ENCODE measurements at places on chromosomes 16 and 17.
A peak's percentile ranks its signal among the peaks of the same experiment; 100 is the strongest.

DNA sequence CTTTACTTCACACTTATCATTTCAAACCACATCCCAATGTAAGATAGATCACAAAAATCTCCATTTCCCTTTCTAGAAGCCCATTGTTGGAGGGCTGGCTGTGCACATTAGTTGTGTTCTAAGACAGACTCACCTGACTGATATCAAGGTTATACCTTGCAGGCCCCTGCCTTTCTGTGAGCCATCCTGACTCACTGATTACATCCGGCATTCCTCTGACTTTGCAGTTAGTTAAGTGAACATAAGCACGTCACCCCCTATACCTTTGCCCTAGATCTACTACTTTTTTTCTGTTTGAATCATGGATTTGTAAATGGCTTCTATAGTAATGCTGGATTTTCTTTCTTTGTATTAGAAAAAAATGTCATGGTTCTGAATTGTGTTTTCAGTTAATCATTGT is 78.3 kb downstream of the TANGO6 start:
- DNase-seq: no peak

GRCh38 chr17:80477647-80478478 is 1.5 kb upstream of the NPTX1 start:
- DNase-seq: no peak

DNA sequence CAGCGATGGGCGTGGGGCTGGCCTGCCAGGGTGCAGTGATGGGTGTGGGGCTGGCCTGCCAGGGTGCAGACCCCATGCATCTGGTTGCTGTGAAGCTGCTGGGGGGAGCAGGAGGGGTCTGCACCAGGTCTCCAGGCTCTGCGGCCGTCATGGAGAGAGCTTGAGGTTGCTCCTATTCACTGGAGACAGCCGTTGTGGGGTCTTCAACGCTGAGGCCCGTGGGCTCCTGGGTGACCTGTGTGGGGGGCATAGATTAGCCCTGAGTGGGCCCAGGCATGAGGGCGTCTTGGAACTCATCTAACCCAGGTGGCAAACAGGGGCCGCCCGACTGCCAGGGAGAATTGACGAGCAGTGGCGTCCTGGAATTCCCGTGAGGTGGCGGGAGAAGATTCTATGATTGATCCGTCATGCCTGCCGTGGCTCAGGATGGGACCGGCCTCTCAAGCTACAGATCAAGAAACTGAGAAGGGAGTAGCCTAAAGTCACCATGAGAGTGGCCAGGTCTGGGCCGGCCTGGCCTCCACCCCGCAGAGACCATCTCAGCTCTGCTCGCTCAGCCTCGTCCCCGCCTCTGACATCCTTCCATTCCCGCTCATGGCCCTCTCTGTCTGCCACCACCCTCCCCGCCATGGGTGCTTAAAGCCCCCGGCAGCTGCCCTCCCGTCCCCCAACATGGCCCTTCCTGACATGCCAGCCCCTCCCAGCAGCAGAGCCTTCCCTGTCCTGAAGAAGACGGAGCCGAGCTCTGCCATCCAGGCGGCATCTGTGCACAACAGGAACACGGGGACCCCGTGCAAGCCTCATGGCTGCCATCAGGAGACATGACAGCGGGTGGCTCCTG is 50.7 kb upstream of the ACSF3 start:
- DNase-seq: no peak

- no peak for DNase-seq
Observed at GRCh38 chr17:8806926-8807550, 7.9 kb upstream of the MFSD6L start.

DNA sequence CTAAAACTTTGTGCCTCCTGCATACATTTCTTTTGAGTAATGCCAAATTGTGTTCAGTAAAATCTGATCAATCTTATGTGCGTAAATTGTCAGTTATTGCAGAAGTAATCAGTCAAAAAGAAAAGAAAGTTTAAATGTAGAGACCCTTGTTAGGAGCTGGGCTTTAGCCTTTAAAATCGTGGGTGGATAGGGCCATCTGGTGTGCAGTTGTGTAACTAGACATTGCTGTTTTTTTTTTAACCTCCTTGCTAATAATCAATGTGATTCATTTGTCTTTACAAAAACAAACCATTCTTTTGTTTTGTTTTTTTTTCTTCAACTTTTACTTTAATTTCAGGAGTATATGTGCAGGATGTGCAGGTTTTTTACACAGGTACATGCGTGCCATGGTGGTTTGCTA is 5.3 kb upstream of the WWOX start:
- no peak for DNase-seq

DNA sequence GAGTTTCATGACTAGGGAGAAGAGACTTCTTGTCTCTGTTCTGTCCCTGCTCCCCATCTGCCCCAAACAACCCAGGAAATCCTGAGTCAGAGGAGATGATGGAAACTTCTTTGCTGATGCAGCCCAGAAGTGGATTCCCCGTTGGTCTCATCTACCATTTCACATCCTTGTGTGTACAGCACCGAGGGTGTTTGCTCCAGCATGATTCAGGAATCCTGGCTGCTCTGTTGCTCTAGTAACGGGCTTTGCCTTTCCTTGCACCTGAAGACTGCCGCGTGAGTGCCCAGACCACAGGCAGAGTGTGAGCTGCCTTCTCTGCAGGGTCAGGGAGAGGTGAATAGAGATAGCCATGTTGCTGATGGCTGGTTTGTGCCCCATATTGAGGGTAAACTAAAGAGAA is 408.4 kb downstream of the CPPED1 start:
- DNase-seq: no peak

DNA sequence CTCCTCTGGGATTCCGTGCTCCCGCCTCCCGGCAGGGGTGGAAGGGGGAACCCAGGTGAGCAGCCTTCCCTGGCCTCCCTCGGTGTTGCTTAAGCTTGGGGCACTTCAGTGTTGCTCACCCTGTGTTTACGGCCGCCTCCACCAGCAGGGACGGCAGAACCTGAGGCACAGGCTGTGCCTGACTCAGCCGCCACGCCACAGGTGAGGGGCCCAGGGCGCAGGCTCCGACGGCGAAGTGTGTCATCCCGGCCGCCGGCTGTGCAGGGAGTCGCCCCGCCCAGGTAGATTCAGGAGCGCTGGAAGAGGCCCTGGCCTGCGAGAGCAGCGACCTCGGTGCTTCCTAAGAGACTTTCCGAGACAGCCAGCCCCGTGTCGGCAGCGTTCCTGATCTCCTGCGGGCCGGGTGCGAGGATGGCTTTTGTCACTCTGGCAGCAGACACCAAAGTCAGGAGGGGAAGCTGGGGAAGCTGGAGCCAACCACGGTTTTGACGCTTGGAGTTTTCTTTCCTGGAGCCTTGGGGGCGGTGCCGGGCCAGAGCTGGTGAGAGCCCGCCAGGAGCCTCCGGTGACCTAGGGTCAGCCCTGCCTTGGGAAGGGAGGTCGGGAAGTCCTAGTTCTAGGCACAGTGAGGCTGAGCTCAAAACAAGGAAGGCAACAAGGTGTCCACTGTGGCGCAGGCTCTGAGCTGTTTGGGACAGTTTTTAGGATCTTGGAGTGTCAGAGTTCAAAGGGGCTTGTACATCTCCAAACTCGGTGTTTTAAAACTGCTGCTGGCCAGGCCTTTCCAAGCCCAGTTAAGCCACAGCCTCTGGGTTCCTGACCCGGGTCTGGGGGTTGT is 2.1 kb downstream of the GSE1 start:
- peak; percentile 41 for DNase-seq

Data from stimulated activated CD8-positive, alpha-beta memory T cell treated with anti-CD3 and anti-CD28 coated beads, Interleukin-7, amount 100 ng/mL, for 1 hour (primary cell).